Left forelimb (tissue), 1 donor: ENCODE measurements at places on chromosomes 6 and 20.

- DNase-seq = no peak
These were observed 59.5 kb upstream of the TGM3 start for GRCh38 chr20:2236256-2236655.

GRCh38 chr6:163570579-163571231 is 156.2 kb downstream of the QKI start:
- DNase-seq = no peak

DNA sequence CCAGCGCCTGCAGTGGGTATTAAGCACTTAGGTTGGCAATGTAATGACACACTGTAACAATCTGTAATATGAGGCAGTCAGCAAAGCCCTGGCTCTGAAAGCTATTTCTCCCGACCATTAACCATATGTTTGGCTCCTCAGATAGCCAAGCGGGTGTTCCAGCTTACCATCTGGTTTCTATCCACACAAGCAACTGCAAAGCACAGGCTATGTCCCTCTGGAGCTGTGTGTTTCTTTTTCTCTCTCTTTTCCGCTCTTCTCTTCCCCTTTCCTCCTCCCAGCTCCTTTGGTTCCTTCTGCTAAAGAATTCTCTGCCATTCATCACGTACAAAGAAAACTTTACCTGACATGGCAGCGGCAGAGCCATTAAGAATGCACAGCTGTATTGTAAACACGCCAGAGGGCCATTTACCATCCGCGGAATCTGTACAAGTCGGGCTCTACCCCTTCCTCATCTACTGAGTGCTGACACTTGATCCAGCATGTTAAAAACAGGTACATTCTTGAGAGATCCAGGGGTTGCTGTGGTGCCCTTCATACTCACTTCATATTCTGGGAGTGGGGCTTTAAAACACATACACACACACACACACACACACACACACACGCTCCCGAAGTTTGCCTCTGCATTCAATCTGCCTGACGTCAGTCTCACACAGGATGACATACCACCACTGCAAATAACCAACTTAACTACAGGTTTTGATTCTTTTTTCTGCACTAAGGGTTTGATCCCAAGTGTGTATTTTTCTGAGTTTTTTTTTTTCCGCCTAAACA is 77.2 kb downstream of the BACH2 start:
- DNase-seq = peak; percentile 87

- no peak for DNase-seq
These were observed 5.7 kb downstream of the LAMA2 start for GRCh38 chr6:128888444-128889175.

- no peak for DNase-seq
These were observed 110.1 kb downstream of the SNX5 start for GRCh38 chr20:17858450-17859001.

- peak; percentile 89 for DNase-seq
These were observed 35.9 kb downstream of the RIPOR3 start for GRCh38 chr20:50655311-50655880.

- no peak for DNase-seq
These were observed 8.4 kb upstream of the EEF1E1 start for GRCh38 chr6:8110725-8111124.

- DNase-seq = no peak
These were observed 37.3 kb downstream of the MRS2 start for GRCh38 chr6:24439858-24440539.

GRCh38 chr6:89615882-89616281 is 22.7 kb downstream of the LYRM2 start:
- DNase-seq = no peak

DNA sequence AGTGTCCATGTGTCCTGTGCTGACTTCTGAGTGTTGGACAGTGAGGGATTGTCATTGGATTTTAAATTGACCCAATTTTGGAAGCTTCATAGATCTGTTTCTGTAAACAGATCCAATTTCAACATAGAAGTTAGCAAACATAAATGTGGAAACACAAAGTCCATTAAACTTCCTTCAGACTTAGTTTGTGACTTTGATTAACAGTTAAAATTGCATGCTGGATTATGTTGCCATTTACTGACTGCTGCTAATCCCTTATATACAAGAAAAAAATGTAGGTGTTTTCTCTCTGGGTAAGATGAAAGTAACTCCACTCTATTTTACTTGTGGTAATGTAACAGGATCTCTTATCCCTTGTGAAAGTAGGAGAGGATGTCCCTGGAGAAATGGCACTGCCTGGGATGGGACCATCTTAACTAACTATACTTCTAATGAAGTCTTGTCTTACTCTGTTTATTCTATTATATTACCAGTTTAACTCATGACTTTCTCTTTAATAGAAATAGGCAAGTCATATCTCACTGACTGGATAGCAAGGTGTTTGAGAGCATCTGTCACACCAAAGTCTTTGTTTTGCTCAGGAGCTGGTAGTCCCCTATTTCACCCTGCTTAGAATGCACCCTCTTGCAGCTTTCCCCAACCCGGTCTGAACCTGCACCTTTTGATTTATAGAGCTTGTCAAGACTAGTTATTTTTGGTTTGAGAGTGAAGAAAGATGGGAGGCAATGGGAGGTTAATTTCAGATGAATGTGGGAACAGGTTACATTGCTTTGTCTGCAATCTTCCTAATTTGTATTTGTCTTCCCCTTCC is 7.2 kb downstream of the TPX2 start:
- DNase-seq = no peak

- peak; percentile 72 for DNase-seq
These were observed 181.6 kb upstream of the ECI2 start for GRCh38 chr6:4316867-4317400.

DNA sequence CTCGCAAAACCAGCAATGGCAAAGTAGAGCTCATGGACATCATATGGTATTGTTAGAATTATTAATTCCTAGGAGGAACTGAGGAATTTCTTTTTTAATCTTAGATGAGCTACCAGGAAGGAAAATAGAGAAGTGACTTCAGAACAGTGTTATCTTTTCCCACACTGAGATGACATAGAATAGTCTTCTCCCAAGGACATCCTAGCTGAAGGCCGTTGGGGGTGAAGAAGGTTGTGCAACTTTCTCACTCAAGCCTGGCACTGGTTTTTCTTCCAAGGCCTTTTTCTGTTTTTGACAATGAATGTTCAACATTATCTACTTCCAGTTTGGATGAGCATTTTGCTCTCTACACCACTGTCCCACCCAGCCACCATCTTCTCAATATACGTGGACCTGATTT is 35.8 kb upstream of the MAS1 start:
- no peak for DNase-seq
